ENCODE measurements at places on chromosomes 3 and 15.

- DNase-seq: no peak
These were observed 30.4 kb downstream of the ACKR2 start for GRCh38 chr3:42839616-42840015.

DNA sequence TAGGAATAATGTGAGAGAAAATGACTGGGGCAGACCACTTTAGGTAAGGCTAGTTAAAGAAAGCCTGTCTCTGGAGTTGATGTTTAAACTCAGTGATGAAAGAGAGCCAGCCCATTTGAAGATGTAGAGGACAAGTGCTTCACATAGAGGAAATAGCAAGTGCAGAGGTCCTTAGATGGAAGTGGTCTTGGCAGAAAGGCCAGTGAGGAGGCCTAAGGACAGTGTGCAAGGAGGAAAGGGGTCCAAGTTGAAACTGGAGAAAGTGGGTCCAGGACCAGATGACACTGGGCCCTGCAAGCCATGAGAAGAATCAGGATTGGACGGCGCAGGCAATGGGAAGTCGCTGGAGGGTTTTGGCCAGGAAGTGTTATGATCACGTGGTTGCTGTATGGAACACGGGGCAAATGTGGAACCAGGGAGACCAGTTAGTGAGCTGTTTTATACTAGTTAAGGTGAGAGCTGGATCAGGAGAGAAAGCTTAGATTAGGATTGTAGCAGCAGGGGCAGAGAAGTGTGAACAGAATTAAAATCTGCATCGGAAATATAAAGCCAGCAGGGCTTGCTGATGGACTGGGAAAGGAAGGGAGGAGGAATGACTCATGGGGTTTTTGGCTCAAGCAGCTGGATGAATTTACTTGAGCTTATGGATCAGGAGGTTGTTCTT is 48.0 kb upstream of the SCAANT1 start:
- no peak for DNase-seq

- no peak for DNase-seq
These were observed 96.6 kb upstream of the WNT7A start for GRCh38 chr3:13976469-13976868.

GRCh38 chr15:42009474-42009873 is 11.4 kb downstream of the PLA2G4E start:
- no peak for DNase-seq

GRCh38 chr3:115072265-115073021 is 74.6 kb downstream of the ZBTB20 start:
- DNase-seq: no peak

DNA sequence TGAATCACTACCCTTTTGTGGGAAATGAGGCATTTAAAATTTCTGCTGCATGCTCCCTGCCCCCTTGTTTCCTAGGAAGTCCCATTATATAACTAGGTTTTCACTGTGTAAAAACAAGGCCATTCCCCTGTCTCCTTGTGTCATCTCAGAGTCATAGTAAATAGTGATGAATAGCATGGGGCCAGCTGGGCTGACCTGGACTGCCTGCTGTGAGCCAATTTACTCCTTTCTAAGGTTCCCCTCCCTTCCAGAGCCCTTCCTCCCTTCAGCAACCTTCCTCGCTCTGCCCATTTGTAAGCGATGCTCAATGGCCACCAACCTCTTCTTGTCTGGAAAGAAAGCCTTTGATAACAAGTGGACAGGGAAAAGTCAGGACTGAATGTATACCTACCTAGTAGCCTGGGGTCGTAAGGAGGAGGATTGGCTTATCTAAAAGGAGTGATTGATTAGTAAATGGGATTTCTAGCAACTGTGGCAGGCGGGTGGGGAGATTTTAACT is 11.7 kb downstream of the ITGA11 start:
- DNase-seq: no peak

- DNase-seq: no peak
These were observed 18.3 kb downstream of the CLSTN2 start for GRCh38 chr3:139953131-139953910.

DNA sequence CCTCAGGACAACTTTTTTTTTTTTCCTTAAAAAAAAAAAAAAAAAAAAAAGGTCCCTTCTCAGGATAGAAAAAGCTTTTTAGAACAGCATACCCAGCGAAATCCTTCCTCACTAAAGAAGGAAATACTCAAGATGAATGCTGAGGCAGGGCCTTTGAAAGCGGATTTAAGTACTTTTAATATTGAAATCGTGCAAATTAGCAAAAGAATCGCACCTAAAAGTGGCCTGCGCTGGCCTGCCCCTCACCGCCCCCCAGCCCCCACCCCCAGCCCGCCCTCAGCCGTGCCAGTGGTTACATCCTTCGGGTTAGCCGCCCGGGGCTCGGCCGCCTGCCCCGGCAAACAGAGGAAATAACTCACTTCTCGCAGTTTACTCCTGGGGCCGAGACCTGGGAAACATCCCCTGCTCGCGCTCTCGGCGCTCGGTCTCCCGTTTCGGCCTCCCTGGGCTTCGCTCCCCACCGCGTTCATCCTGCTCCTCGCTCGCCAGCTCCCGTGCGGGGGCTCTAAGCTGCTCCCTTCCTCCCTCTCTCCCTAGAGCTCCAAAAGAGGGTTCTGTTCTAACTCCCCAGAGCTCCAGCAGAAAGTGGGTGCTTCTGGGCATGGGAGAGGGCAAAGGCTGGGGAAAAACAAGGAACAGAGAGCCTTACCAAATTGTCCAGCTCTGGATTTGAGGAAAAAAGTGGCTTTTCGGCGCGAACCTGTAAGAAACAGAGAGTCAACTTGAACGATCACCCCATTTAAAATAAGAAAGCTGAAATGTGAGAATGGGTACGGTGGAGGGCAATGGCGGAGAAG is 5.2 kb downstream of the MEIS2 start:
- DNase-seq: no peak

DNA sequence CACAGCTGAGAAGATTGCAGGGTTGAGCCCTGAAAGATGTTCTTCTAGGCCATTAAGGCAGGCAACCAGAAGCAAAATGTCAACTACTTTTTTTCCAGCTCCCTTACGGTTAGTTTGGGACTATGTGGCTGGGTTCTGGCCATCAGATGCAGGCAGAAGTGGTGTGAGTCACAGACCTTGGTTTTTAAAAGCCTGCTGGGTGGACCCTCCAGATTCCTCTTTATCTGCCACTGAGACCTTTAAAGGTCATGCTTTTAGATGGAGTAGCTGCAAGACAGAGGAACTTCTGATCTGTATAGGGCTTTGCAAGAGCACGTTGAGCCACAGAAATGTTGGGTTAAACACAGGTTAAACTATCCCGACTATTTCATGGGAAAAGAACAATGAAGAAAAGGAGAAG is 102.9 kb downstream of the CHST2 start:
- DNase-seq: no peak
